Stimulated activated CD8-positive, alpha-beta memory T cell treated with anti-CD3 and anti-CD28 coated beads, Interleukin-4, amount 100 ng/mL, for 1 hour (primary cell): ENCODE measurements at places on chromosomes 2 and 18.

DNA sequence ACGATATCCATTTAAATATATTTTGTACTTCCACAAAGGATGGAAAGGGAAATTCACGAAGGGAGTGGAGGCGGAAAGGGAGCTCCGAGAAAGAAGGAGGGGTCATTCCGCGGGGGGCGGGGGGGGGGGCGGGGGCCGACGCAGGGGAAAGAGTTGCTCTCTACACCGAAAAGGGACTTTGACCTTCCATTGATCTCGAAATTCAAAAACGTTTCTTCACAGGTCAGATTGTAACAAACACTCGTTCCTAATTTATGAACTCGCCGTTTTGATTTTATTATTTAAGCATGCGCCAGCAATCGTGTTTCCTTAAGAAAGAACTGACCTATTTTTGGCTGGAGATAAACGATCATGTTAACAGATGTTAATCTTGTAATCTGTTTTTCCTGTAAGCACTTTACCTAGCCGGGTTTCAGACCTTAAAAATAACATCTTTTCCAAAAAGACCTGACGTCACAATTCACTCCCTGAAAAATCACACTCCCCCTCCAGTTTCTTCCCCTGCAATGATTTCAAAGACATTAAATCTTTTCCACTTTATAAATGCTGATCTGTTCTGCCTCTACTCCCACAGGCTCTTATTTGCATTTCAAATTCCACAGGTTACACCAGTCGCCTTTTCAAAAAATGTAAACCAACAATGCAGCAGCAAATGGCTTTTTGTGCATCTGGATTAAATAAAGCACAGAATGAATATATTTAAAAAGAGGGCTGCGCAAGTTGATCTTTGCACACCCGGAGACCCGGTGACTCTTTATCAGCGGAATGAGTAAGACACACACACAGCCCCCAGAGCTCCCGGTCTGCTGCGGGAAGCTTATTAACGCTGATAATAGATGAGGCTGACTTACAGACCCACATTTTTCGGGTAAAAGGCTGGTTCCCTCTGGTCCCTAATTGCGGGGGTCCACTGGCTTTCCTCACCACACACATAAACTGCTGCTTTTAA, 1.6 kb downstream of the ZNF516 start:
- DNase-seq: no peak

GRCh38 chr18:50654658-50655550, 95.0 kb downstream of the MAPK4 start:
- DNase-seq: no peak

DNA sequence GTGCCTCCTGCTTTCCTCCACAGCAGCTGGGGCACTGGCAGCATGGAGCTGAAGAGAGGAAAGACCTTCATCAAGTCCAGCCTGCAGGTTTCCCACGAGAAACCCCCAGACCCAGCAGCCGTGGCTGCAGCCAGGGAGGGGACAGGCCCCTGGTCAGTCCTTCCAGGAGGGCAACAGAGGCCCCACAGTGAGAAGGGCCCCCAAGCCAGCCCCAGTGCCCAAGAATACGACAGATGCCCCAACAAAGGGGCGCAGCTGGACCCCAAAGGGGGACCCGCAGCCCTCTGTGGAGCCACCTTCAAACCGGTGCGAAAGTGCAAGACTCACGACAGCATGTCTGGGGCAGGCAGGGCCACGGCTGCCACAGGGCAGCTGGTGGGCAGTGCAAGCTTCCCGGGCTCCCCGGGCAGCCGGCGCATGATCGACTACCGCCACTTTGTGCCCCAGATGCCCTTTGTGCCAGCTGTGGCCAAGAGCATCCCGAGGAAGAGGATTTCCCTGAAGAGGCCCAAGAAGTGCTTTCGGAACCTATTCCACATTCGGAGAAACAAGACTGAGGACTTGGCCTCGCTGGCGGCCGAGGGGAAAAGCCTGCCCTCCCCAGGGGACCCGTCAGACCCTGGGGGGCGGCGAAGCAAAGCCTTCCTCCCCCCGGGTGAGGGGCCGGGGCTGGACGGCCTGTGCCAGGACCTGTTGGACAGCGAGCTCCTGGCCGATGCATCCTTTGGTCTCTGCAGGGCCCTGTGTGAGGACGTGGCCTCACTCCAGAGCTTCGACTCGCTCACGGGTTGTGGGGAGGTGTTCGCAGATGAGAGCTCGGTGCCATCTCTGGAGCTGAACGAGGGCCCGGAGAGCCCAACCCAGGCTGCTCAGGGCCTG, 6.9 kb downstream of the AMER3 start:
- DNase-seq: no peak

GRCh38 chr18:35553300-35553699, 28.2 kb upstream of the GALNT1 start:
- DNase-seq: no peak

GRCh38 chr2:23698721-23699579, 228.0 kb downstream of the ATAD2B start:
- DNase-seq: no peak

- DNase-seq: no peak
These were observed 47.0 kb upstream of the MAP3K20 start for GRCh38 chr2:173028671-173029070.

DNA sequence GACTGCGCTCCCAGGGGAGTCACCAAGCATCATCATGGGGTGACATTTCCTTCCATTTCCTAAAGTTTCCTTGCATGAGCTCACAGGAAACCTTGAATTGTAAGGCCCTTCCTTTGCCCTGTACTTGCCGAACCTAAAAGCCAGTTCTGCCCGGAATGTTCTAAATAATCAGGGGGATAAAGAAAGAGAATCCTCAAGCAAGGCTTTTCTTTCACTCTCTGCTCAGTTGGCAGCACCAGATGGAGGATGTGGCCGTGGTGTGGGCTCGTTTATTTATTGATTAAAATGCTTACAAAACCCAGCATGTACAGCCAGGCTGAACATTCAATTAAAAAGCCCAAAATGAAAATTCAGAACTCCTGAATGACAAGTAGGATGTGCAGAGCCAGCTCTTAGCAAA, 170.5 kb downstream of the SH3RF3 start:
- DNase-seq: no peak

DNA sequence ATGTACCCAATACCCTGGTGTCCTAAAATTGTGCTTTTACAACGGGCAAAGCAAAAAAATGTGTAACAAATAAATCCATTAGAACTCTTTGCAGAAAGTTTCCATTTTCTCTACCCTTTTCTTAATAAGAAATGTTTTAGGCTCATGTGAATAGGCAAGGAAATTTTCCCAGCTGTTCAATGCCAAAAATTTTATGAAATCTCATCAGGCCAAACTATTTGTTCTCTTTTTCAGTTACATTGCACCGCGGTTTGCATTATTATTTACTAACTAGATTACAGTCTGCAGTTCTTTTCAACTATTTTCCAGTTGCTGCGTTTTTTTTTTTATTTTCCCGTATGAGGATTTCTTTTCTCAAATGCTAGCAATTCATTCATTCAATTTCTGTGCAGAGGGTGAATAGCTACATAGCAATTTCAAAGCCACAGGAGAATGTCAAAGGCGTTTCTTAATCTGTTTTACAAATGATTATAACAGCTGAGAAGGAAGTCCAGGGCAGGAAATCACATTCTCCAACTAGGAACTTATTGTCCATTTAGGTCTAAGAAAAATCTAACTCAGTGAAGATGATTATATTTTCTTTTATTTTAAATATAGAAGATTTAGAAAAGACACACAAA, 367.5 kb upstream of the MMADHC start:
- no peak for DNase-seq

GRCh38 chr2:31004257-31004656, 134.0 kb downstream of the GALNT14 start:
- no peak for DNase-seq

DNA sequence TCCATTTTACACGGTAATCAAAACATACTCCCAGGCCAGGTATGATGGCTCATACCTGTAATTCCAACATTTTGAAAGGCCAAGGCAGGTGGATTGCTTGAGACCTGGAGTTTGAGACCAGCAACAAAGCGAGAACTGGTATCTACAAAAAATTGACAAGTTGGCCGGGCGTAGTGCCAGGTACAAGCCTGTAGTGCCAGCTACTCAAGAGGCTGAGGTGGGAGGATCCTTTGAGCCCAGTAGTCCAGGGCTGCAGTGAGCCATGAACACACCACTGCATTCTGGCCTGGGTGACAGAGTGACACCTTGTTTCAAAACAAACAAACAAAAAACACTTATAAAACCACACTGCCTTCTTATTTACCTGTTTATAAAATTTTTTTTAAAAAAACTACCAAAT, 80.8 kb downstream of the GAREM1 start:
- no peak for DNase-seq

GRCh38 chr2:150464270-150464669, 23.2 kb downstream of the RND3 start:
- no peak for DNase-seq

- DNase-seq: no peak
These were observed 615 bp upstream of the USP39 start for GRCh38 chr2:85615413-85615728.

DNA sequence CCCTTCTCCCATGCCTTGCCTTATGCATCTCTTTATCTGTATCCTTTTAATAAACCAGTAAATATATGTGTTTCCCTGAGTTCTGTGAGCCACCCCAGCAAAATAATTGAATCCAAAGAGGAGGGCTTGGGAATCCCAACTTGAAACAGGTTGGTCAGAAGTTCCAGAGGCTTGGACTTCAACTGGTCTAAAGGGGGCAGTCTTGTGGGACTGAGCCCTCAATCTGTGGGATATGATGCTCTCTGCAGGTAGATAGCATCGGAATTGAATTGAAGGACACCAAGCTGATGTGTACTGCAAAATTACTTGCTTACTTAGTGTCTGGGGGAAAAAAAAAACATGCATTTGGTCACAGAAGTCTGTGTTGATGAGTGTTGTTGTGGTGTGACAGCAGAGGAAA, 1033.5 kb upstream of the TMEFF2 start:
- DNase-seq: no peak

GRCh38 chr2:213149294-213149875, 2.0 kb downstream of the IKZF2 start:
- no peak for DNase-seq

- no peak for DNase-seq
These were observed 12.8 kb upstream of the FAM136A start for GRCh38 chr2:70314640-70315039.
